Left kidney (tissue), 8 donors: ENCODE measurements at places on chromosomes 7 and 10.

GRCh38 chr10:117462424-117462792 lies 80.1 kb upstream of the EMX2 start:
- no peak for DNase-seq

- DNase-seq = no peak
These were observed 166.8 kb upstream of the NFE2L3 start for GRCh38 chr7:25985196-25985595.

- no peak for DNase-seq
These were observed 89.0 kb downstream of the CH25H start for GRCh38 chr10:89118091-89118490.

DNA sequence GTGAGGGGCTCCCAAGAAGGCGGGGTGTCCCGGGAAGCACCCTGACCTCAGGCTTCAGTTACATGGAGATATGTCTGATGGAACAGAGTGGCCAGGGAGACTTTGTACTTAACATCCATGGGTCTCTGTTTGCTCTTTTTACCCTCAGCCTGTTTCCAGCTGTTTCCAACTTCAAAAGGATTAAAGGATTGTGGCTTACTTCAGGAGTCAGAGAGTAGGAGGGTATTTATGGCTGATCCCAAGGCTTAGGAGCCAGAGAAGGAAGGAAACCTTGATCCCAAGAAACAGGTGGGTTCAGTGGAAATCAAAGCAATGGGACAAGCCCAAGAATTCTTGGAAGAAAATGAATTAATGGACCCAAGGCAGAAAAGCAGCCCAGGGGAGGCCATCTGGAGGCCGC lies 37.7 kb upstream of the ZNF438 start:
- DNase-seq = no peak

- DNase-seq = no peak
These were observed 1.0 kb downstream of the LRCH4 start for GRCh38 chr7:100584683-100585510.

- no peak for DNase-seq
These were observed 29.5 kb upstream of the HSPB1 start for GRCh38 chr7:76272851-76273497.

- DNase-seq = no peak
These were observed 11.9 kb downstream of the RAB11FIP2 start for GRCh38 chr10:118034791-118035261.

DNA sequence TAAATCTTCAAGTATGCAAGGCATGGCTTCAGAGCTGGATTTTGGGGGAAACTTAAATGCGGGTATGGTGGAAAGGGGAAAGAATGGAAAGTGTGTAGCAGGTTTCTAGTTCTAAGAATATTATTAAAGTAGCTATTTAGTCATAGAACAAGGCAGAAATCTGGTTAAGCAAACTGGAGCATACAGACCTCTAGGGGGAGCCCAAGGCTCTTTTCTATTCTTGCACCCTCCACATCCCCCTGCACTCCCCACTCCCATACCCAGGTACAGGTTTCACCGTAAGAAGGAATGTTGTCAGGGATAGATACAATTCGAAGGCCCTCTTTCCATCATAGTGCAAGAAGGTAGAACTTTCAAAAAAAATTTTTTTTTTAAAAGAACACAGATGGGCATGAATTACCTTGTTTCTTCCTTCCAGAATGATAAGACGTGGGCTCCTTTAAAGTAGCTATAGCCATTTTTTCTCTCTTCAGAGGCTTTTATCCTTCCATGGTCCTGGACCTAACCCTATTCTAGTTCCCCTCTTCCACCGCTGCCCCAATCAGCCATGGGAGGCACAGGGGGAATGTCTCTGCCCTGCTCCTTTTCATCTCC lies 41.5 kb upstream of the SMIM30 start:
- no peak for DNase-seq

GRCh38 chr7:98128346-98128745 lies 21.7 kb downstream of the LMTK2 start:
- no peak for DNase-seq

- no peak for DNase-seq
These were observed 33.3 kb upstream of the ARHGAP22 start for GRCh38 chr10:48638158-48638557.

DNA sequence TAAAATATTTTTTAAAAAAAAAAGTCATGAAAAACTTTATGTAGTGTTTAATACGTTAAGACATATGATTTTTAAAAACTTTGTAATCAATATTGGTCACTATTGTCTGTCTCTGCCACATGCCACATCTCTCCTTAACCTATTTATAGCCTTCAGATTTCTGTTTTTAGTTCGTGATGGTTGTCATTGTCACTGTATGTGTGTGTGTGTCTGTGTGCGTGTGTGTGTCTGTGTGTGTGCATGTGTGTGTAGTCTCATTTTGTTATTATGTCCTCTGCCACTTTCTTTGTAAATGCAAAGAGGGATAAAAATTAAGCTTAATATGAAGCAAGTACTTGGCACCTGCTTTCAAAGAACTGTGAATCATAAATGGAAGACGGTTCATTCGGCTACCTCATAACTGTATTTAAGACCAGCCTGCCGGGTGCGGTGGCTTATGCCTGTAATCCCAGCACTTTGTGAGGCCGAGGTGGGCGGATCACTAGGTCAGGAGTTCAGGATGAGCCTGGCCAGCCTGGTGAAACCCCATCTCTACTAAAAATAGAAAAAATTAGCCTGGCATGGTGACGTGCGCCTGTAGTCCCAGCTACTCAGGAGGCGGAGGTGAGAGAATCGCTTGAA lies 354.0 kb downstream of the ARL4A start:
- no peak for DNase-seq

GRCh38 chr7:69276011-69276729 lies 322.1 kb upstream of the AUTS2 start:
- no peak for DNase-seq

DNA sequence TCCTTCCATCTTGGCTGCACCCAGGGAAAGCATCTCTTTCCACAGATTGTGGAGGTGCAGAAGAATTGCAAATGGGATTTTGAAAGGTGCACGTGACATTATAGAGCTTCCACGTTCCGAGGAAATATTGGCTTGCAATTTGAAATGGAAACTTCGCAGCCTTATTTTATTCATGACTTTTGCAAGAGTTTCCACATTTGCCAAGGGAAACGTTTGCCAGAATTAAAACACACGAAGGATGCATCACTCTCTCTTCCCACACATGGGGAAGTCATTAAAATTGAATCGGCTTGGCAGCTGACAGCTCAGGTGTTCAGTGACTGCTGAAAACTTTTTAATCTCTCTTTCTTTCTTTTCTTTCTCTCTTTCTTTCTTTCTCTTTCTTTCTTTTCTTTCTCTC lies 475.4 kb upstream of the IGFBP3 start:
- DNase-seq = no peak

- DNase-seq = no peak
These were observed 1.6 kb downstream of the NUP42 start for GRCh38 chr7:23183279-23184012.

GRCh38 chr10:19169041-19169440 lies 120.4 kb downstream of the MALRD1 start:
- no peak for DNase-seq

DNA sequence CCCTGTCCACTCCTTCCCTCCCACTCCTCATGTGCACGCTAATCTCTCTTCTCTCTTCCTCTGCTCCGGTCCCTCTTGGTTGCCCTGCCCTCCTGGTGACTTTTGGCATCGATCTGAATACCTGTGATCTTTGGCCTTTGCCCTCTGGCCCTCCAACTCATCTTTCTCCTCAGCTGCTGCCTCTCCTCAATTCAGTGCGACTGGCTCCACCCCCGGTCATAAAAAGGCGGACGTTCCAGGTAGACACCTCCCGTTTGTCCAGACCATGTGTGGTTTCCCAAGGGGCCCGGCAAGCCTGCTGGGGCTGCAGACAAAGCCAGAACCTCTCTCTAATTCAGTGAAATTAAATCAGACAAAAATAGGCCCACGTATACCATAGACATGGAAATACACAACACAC lies 96.8 kb downstream of the COL13A1 start:
- DNase-seq = no peak

GRCh38 chr7:132785870-132786269 lies 209.6 kb upstream of the PLXNA4 start:
- DNase-seq = peak; percentile 37

DNA sequence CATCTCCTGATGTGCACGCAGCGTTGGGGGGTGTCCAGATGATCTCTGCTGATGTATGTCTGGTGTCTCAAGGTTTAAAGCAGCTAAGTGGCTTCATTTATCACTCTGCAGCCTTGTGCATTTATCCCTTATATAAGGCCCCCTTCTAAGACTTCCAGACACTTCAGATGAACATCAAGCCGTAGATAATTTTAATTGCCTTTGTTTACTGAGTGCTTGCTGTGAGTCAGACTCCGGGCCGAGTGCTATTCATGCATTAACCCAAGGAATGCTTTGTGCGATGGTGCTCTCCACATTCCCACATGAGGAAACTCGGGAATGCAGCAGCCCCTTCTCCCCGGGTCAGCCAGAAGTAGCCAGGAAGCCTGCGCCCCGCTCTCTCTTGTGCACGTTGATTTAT lies 328.6 kb upstream of the COBL start:
- no peak for DNase-seq

GRCh38 chr7:44383566-44383965 lies 58.2 kb upstream of the CAMK2B start:
- DNase-seq = no peak

GRCh38 chr7:30269490-30269889 lies 14.9 kb upstream of the ZNRF2 start:
- DNase-seq = no peak

- no peak for DNase-seq
These were observed 358.2 kb downstream of the FGFR2 start for GRCh38 chr10:121240011-121240410.

DNA sequence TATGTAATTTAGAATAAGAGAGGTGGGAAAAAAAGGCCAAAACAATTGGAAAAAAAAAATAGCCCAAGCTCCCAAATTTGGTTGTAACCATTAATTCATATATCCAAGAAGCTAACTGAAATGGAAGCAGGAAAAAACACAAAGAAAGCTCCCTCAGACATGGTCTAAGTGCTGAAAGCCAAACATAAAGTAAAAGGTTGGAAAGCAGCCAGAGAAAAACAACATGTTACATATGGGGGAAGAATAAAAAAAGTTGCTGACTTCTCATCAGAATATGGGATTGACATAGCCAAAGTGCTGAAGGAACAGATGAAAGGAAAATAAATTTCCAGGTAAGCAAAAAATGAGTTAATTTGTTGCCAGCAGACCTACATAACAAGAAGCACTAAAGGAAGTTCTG lies 40.3 kb downstream of the PDZD8 start:
- DNase-seq = no peak

GRCh38 chr7:98323597-98324322 lies 42.3 kb downstream of the BRI3 start:
- peak; percentile 11 for DNase-seq

DNA sequence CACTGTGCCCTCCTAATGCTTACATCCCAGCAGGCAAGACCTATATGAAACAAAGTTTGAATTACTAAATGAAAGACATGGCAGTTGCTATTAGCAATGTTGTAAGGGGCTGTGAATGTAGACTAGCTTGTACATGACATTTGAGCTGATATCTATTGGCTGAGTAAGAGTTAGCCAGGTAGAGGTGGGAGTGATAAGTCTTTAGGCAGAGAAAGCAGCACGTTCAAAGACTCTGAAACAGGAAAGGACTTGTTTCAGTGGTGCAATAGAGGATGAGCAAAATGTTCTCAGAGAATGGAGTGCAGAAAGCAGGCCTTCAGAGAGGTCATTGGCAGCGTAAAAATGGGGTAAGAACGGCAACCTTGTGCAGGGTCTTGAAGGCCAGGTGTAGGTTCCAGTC lies 687.6 kb downstream of the AUTS2 start:
- no peak for DNase-seq

DNA sequence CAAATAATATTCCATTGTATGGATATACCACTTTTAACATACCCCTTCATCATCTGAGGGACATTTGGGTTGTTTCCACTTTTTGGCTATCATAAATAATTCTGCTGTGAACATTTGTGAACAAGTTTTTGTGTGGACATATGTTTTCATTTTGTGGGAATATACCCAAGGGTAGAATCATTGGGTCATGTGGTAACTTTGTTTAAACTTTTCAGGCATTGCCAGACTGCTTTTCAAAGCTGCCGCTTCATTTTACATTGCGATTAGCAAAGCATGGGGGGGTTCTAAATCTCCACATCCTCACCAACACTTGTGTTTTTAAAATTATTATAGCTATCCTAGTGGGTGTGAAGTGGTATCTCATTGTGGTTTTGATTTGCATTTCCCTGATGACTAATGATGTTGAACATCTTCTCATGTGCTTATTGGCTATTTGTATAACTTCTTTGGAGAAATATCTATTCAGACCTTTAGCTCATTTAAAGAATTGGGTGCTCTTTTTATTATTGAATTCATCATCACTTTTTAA lies 8.4 kb upstream of the HHEX start:
- no peak for DNase-seq

DNA sequence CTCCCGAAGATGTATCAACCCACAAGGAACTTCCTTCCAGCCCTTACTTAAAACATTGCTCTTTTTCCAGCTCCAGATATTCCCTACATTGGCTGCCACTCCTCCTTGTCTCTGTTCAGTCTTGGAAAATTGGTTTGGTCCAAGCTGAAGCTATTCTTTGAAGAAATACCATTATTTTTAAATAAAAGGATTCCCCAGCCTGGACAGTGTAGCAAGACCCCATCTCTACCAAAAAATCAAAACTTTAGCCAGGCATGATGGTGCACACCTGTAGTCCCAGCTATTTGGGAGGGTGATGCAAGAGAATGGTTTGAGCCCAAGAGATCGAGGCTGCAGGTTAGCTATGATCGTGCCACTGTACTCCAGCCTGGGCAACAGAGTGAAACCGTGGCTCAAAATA lies 159.8 kb downstream of the CUX1 start:
- no peak for DNase-seq

DNA sequence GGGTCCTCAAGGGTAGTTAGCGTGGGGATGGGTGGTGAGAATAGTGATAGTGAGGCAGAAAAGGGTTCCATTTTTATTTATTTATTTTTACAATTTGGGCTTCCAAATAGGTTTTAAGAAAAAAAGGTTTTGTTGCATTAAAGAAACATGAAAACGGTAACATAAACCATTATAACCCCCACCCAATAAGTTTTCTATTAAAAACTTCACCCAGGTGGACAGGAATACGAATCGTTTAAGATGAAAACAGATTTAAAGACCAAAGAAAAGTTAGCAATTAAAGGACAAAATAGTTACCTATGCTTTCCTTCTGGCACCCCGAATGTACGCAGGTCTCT lies 78.7 kb downstream of the ZFAND4 start:
- no peak for DNase-seq

GRCh38 chr7:84336303-84336702 lies 141.7 kb upstream of the SEMA3A start:
- no peak for DNase-seq

- no peak for DNase-seq
These were observed 33.5 kb upstream of the CADPS2 start for GRCh38 chr7:122919643-122920181.
